ENCODE measurements at places on chromosomes 13 and 19. TPM values are rescaled to one million over a fixed set of nuclear protein-coding genes. Genes with fewer than 3 reads are reported as not detected.

DNA sequence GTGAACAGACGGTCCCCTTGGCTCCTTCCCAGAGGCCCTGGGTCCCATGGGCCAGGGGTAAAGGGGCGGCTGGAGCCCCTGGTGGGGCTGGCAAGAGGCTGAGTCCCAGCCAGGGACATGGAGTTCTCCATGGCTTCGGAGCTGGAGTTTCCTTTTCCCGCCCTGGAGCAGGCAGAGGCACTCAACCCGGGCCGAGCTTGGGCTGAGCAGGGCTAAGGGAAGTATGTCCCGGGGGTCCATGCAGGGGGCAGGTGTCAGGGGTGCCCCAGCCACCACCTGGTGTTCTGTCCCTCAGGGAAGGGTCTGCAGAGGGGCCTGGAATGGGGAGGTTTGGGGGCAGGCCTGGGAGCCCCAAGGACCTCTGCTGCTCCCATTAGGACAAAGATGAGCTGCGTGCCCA, 54.0 kb upstream of the TPM4 start:
- DNase-seq = no peak

- DNase-seq = no peak
Observed at GRCh38 chr13:37806666-37807065, 62.9 kb downstream of the TRPC4 start.

FPR3 gene
- 3.6 TPM for total RNA-seq

OVOL3 gene
- not detected for total RNA-seq

RFPL4A gene
- not detected for total RNA-seq

- DNase-seq = no peak
Observed at GRCh38 chr13:110250258-110250891, 56.6 kb downstream of the COL4A1 start.

CCL25 gene
- not detected for total RNA-seq

DNA sequence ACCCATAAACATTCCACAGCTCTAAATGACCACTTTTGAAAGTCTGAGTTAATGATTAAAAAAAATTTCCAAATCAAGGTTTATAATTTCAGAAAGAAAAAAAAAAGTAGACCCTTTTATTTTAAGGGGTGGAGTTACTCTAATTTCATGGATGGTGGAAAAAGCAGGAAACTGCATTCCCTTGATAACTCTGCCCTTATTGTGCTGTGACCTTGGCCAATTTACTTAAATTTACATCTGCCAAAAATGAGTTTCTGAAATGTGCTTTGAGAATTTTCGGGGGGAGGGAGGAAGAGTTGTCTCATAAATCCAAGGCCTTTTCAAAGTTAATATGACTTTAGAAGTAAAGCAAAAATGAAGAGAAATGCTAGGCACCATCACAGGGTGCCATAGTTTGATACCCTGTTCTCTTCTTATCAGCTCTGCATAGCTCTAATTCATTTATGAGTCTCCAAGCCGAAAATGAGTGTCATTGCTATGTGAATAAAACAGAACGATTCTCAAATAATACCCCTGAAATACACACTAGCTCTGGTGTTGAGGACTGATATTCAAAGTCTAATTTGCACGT, 367.0 kb downstream of the DACH1 start:
- DNase-seq = no peak

PINLYP gene
- 4.3 TPM for total RNA-seq

GRCh38 chr13:23534090-23534489, 36.1 kb upstream of the TNFRSF19 start:
- no peak for DNase-seq
